ENCODE measurements at places on chromosomes 4 and X. TPM values are rescaled to one million over a fixed set of nuclear protein-coding genes. Genes with fewer than 3 reads are reported as not detected.

DNA sequence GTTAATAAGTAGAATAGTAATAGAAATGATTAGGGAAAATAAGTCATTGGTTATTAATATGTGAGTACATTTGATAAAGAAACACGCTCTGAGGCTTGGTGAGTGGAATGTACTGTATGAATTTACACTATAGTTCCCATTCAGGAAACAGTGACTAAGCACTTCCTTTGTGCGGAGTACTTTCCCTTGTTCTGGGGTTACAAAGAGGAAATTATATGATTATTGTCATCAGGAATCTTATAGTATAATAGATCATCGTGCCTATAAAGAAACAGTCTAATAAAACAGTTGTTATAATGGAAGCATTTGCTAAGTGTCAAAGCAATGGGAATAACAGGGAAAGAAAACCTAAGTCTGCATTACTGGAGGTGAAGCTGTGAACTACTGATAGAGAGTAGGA is 138.0 kb downstream of the RPA4 start:
- no peaks in the 10 kb centered on the region for H3K27me3 ChIP-seq
- H3K36me3 ChIP-seq: no peaks in the 10 kb centered on the region
- DNase-seq: no peak
- H3K27ac ChIP-seq: no peak overlapping the region
- peaks cover 2% of the 10 kb centered on the region for H3K4me1 ChIP-seq

Gene EFHC2
- 3.4 TPM for total RNA-seq

GRCh38 chr4:90922174-90922573 is 795.0 kb downstream of the CCSER1 start:
- no peak for DNase-seq
- H3K4me3 ChIP-seq: no peak overlapping the region
- no peaks in the 10 kb centered on the region for H3K36me3 ChIP-seq
- H3K27me3 ChIP-seq: no peaks in the 10 kb centered on the region
- no peaks in the 10 kb centered on the region for H3K4me1 ChIP-seq

Gene RIPPLY1
- not detected for total RNA-seq

Gene ADH1B
- total RNA-seq: not detected

GRCh38 chrX:41265615-41266014 is 68.3 kb upstream of the DDX3X start:
- no peaks in the 10 kb centered on the region for H3K27me3 ChIP-seq
- no peak overlapping the region for H3K4me3 ChIP-seq
- no peak for DNase-seq
- H3K36me3 ChIP-seq: no peaks in the 10 kb centered on the region
- no peak overlapping the region for H3K27ac ChIP-seq
- H3K4me1 ChIP-seq: no peaks in the 10 kb centered on the region

Gene FMR1NB
- total RNA-seq: not detected

Gene NAA11
- total RNA-seq: not detected

GRCh38 chr4:101252721-101253120 is 94.6 kb downstream of the PPP3CA start:
- H3K27me3 ChIP-seq: no peaks in the 10 kb centered on the region
- no peaks in the 10 kb centered on the region for H3K4me1 ChIP-seq
- H3K36me3 ChIP-seq: no peaks in the 10 kb centered on the region
- DNase-seq: no peak

Gene EXOC1L
- not detected for total RNA-seq

GRCh38 chr4:182306792-182307507 is 63.7 kb downstream of the TENM3 start:
- H3K27me3 ChIP-seq: no peaks in the 10 kb centered on the region
- H3K36me3 ChIP-seq: no peaks in the 10 kb centered on the region
- DNase-seq: no peak

DNA sequence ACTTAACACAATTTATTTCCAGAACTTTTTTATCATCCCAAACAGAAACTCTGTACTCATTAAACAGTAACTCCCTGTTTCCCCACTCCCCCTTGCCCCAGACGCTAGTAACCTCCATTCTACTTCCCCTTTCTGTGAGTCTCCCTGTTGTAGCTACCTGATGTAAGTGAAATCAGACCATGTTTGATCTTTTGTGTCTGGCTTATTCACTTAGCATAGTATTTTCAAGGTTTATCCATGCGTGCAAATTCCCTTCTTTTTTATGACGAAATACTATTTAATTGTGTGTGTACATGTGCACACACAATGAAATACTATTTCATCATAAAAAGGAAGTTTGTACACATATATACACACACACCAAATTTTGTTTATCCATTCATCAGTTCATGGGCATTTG is 5.2 kb downstream of the PKD2 start:
- peaks cover 3% of the 10 kb centered on the region for H3K4me1 ChIP-seq
- H3K36me3 ChIP-seq: no peaks in the 10 kb centered on the region
- no peak overlapping the region for H3K4me3 ChIP-seq
- no peak overlapping the region for H3K27ac ChIP-seq
- no peaks in the 10 kb centered on the region for H3K27me3 ChIP-seq
- DNase-seq: no peak

- no peak overlapping the region for H3K4me3 ChIP-seq
- no peaks in the 10 kb centered on the region for H3K4me1 ChIP-seq
- no peaks in the 10 kb centered on the region for H3K27me3 ChIP-seq
- DNase-seq: no peak
- H3K27ac ChIP-seq: no peak overlapping the region
Observed at GRCh38 chr4:76987153-76987591, 37.6 kb downstream of the SEPTIN11 start.

Gene PAGE5
- total RNA-seq: not detected

Gene COX7B2
- total RNA-seq: not detected

Gene NPNT
- total RNA-seq: 0.97 TPM

GRCh38 chr4:11428899-11429698 is 405 bp upstream of the HS3ST1 start:
- peaks cover 40% of the 10 kb centered on the region for H3K27me3 ChIP-seq
- no peaks in the 10 kb centered on the region for H3K36me3 ChIP-seq
- peak; percentile 89 for DNase-seq
- no peaks in the 10 kb centered on the region for H3K4me1 ChIP-seq

- no peaks in the 10 kb centered on the region for H3K4me1 ChIP-seq
- no peaks in the 10 kb centered on the region for H3K36me3 ChIP-seq
Observed at GRCh38 chr4:4204401-4204745, 22.4 kb downstream of the OTOP1 start.
